ENCODE measurements at places on chromosomes 7 and 10.

DNA sequence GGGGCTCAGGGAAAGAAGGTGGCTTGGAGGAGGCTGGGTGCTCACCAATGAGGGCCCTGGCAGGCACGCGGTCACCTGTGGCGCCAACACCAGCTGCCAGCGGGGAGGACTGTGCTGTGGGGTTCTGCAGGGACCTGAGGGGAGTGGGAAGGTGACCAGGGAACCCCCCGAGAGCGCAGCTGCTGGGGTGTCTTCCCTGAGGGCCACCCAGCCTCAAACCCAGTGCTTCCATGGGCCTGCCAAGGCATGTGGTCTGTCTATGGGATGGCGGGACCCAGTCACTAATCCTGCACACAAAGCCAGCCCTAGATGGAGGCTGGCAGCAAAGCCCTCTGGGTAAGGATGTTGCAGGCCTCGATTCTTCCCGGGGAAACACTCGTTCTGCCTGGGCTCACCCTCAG lies 117.1 kb downstream of the EBF3 start:
- DNase-seq, result no peak

DNA sequence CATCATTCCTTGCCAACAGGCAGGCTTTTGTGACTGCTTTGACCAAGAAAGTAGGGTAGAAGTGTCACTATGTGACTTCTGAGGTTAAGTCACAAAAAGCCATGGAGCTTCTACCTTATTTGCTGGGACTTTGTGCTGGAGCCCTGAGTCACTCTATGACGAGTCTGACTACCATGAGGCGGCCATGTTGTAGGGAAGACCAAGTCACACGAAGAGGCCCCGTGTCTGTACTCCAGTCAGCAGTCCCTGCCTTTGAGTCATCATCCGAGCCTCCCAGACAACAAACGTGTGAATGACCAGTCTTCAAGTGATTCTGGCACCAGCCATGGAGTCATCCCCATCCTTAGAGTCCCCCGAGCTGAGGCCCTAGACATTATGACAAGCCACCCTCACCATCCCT lies 3.5 kb upstream of the MYL10 start:
- no peak for DNase-seq

DNA sequence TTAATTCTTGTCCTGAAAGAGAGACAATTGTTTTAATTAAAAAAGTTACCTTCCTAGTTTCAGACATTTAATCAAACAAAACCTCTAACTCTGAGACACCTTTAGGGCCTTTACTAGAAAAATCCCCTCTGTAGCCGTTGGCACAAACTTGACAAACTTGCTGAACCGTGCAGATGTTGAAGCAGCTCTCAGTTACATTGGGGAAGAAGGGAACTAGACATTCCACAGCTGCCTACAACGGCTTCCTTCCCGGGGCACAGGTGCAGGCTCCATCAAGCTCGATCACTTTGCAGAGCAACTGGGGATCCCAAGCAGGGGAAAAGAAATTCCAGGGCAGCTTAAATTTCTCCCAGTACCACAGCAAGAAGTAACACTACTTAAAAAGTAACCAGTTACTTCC lies 141.3 kb downstream of the SKAP2 start:
- DNase-seq, result no peak

DNA sequence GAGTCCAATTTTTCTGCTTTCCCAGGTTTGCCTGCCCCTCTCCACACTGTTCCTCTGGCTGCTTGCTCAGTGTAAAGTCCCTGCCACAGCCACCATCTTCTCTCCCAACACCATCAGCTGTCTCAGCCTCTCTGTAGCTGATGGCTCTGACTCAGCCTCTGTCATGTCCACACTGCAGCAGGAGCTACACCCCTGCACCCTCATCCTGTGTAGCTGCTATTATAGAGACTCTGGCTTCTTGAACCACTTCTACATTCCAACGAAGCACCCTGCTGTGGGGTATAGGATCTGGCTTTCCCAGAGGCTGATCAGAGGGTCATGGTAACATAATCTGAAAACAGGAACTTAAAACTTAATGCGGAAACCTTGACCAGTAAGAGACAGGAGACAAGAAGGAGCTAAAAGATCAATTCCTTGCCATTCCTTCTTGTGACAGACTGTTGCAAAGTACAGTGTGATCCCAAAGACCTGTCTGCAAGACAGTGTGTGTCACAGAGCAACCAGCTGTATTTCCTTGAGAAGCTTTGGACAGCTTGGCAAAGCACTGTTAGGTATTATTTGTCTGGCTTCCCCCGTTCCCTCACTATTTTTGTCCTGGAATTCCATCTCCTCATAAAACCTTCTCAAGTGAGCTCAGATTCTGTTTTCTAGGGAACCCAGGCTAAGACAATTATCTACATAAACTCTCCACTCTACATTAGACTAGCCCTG lies 42.3 kb downstream of the NRCAM start:
- no peak for DNase-seq

GRCh38 chr7:89773611-89774010 lies 380.7 kb upstream of the STEAP1 start:
- DNase-seq, result no peak

DNA sequence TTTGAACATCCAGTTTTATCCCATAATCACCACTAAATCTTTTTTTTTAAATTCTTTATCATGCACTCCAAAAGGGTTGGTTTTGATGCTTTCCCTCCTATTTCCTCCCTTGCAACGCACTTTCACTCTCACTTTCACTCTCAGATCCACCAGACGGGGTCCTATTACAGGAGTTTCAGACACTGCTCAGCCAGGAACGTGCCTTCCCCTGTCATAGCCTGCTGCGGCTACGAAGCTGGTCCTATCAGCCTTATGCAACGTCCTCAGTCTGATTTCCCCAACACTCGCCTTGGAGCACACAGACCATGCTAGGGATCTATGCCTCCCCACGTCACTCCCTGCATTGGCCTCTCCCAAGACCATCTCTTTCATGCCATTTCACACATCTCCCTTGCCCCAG lies 23.4 kb downstream of the ZPBP start:
- no peak for DNase-seq

GRCh38 chr10:30553018-30553625 lies 76.4 kb downstream of the LYZL2 start:
- DNase-seq, result no peak

- peak; percentile 85 for DNase-seq
Observed at GRCh38 chr10:15370856-15371701, at the start of gene FAM171A1. FAM171A1 (minus strand) TSS chr10:15371289; CDS start chr10:15371052, 237 bp downstream.

DNA sequence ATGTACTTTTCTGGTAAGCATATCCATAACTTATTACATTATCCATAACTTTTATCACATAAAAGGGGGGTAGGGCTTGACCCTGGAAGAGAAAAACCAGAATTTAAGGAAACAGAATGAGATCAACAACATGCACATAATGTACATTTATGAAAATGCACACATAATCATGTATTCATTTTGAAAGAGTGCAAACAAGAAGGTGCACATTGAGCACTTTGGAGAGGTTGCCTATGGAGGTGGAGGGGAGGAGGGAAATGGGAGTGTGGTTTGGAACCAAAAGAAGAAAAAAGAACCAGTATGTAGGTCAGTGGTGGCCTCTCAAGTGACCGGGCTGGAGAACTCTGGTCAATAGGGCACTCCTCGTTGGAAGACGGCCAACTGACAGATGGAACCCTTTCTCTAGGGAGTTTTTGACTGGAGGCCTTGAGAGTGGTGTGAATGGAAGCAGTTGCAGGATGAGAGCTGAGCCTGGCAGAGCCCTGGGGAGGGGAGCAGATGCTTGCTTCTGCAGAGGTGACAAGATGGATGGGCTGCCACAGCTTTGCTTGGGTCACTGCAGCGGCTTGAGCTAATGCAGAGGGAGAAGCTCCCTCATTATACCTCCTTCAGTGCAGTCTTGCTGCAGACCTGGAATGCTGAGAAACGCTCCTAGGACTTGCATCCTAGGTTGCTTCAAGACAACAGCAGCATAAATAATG lies 192.7 kb downstream of the SEC23IP start:
- no peak for DNase-seq

GRCh38 chr7:71266912-71267311 lies 135.0 kb downstream of the GALNT17 start:
- no peak for DNase-seq

DNA sequence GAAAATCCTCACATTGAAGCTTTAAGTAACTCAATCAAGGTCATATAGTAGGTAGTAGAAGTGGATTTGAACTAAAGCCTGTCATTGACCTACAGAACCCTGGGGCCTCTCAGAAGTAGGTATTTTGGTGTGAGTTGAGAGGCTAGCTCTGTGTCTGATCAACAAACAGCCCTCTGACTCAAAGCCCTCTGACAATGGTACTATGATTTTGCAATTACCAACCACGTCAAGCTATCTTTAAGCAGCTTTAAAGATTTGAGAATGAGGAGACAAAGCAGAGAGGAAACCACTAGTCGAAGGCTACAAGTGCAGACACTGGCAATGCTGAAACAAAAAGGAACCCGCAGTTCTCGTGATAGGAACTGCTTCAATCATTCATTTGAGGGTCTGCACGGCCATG lies 19.0 kb upstream of the PDE1C start:
- no peak for DNase-seq

DNA sequence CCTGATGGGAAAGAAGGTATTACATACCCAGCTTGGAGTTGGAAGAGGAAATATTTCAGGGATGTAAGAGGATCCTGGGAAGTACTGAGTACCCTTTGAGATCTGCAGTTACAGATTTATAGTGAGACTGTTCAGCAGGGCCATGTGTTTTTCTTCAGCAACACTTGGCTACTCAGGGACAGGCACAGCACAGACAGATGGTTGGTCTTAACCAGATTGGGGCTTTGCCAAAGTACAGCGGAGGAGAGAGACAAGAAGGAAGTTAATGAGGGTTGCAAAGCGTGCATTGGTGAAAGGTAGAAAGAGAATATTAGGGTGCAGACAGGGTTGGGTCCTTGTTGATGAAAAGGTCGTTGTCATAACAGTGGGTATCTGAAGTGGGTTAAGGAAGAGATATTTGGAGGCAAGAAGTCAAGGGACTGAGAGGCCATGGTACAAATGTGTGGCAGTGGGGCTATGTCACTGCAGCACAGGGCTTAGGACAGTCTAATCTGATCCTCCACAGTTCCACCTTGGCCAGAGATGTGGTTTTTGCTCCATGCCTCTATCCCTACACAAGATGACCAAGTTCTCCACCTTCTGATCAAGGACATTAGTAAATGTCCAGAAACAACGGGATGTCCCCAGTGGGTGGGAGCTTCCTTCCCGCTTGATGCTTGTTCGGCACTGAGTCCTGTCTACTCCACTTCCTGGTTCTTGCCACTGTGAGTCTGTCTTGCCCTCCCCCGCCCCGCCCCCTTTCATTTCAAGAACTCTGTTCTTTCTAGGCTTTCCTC lies 18.9 kb upstream of the DNAJC1 start:
- DNase-seq, result no peak

DNA sequence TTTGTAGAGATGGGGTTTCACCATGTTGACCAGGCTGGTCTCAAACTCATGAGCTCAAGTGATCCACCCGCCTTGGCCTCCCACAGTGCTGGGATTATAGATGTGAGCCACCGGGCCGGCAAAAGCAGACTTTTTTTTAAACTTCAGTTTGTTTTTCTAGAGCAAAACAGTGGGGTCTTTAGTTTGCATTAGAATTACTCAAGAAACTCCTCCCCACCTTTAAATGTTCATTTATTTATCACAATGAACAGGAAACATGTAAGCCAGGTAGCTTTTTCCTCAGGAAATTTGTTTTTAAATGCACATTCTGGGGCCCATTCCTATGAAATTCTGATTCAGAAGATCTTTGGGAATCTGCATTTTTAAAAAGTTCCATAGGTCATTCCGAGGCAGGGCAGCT lies 56.0 kb upstream of the JAZF1 start:
- DNase-seq, result no peak

- DNase-seq, result no peak
Observed at GRCh38 chr7:90248706-90249105, 3.7 kb downstream of the CFAP69 start.

DNA sequence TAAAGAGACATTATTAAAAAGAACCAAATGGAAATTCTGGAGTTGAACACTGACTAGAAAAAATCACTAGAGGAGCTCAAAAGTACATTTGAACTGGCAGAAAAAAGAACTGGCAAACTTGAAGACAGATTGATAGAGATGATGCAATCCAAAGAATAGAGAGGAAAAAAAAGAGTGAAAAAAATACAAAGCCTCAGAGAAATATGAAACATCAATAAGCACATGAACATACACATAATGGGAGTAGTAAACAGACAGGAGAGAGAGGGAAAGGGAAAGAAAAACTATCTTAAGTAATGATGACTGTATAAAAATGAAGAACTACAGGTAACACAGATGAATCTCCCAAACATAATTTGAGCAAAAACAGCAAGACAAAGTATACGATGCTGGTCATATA lies 61.1 kb downstream of the CNOT4 start:
- no peak for DNase-seq

Measured in aorta (tissue), 5 donors.